DMS79 treated with DMSO at 0.1 percent for 48 hours (cell line): ENCODE measurements at places on chromosomes 3 and 15.
A peak's percentile ranks its signal among the peaks of the same experiment; 100 is the strongest.

GRCh38 chr15:100783291-100783690 lies 96.3 kb upstream of the ALDH1A3 start:
- no peak for DNase-seq

DNA sequence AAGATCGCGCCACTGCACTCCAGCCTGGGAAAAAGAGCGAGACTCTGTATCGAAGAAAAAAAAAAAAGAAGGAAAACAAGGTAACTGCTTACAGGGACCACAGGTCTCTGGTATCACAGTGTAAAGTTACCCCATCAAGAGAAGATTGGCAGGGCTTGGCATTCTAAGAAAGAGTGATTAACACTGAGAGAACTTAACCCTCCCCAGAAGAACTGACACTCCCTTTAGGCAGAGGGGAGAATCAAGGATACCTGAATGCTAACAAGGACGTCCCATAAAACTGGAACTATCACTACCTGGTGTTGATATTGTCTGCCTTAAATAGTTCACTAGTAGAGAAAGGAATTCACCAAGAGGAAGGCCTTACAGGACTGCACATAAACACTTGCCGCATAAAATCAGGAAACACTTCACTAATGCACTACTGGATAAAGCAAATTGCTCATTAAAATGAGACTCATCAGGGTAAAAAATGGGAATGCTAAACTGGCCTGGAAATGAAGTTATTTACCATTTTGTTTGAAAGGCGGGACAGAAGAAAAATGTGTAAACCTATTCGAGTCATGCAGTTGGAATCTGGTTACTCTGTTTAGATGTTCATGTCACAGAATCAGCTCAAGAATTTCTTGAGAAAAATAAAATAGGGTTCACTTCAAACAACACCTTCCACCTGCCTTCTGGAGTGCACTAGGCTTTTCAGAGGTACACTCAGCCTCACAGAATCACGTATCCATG lies 121.6 kb downstream of the FOXP1 start:
- DNase-seq, result no peak

DNA sequence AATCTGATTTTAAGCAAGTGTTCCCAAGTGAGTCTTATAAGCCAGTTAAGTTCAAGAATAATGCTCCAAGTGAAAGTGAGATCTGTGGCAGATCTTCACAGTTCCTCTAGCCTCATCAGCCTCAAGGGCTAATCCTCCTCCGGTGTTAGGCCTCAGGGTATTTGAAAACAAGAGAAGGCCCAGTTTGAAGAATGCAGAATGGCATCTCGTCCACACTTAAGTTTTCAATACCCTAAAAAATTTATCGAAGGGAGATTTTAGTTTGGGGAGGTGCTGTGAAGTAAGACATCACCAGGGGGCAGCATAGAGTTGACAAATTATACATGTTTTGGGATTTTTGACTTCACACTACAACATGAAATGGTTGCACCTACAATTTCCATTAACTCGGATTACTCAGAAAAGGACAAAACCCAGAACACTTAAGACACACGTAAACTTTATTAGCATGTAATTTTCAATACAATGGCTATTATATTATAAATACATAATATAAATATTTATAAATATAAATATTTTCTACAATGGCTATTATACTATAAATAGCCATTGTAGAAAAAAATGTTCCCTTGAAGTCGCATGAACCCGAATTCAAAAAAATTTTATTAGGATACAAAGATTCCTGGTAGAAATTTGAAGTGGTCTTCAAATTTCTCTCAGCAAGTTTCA lies 2.3 kb upstream of the TMEM266 start:
- peak; percentile 1 for DNase-seq

DNA sequence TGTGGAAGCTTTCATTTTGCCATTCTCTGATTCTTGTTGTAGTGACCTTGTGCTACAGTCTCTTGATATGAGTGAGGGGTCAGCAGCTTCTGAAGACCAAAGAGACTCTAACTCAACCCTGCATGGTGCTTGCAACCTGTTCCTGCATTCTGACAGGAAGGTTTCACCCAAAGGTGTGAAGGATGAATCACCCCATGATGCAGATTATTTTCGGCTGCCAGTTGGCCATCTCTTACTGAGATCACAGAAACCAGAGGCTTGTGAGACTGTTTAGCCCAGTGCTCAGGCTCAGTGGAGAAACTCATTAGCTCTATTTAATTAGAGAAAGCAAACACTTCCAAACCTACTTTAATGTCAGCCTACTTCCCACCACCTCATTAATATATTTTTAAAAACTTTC lies 29.2 kb upstream of the TPRG1 start:
- peak; percentile 16 for DNase-seq

DNA sequence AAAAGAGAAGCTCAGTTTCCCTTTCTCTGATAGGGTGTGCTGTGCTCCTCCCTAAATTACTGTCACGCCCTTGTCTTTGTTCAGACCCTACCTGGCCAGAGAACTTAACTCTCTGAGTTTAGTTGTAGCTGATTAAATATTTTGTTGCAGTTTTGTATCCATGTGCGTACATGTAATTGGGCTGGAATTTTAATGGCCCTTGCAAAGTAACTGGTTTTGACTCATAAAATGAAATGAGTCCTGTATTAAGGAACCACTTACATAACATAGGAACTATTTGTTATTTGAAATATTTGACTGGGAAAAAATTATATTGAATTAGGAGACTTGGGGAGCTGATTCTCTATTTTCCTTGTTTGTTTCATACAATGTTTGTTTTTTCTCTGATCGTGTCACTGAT lies 80.2 kb downstream of the LRRK1 start:
- DNase-seq, result no peak

- no peak for DNase-seq
Observed at GRCh38 chr3:120394347-120394746, 45.2 kb upstream of the LRRC58 start.

- no peak for DNase-seq
Observed at GRCh38 chr15:79016527-79017170, 71.8 kb upstream of the CTSH start.

DNA sequence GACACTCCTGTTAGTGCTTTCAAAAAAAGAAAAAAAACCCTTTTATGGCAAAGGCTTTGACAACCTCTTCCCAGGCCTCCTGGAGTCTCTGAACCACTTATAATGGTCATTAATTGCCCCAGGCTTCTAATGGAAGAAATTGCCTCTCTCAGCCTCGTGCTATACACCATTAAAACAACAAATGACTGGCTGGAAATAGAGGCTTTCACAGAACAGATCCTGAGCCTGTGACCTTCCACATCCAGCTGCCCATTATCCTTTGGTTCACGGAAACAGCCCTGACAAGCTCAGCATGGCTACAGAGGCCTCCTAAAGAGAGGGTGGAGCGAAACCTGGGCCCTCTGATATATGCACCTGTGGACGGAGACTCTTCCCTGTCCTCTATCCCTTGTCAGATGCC lies 26.8 kb upstream of the MKRN3 start:
- DNase-seq, result peak; percentile 1

DNA sequence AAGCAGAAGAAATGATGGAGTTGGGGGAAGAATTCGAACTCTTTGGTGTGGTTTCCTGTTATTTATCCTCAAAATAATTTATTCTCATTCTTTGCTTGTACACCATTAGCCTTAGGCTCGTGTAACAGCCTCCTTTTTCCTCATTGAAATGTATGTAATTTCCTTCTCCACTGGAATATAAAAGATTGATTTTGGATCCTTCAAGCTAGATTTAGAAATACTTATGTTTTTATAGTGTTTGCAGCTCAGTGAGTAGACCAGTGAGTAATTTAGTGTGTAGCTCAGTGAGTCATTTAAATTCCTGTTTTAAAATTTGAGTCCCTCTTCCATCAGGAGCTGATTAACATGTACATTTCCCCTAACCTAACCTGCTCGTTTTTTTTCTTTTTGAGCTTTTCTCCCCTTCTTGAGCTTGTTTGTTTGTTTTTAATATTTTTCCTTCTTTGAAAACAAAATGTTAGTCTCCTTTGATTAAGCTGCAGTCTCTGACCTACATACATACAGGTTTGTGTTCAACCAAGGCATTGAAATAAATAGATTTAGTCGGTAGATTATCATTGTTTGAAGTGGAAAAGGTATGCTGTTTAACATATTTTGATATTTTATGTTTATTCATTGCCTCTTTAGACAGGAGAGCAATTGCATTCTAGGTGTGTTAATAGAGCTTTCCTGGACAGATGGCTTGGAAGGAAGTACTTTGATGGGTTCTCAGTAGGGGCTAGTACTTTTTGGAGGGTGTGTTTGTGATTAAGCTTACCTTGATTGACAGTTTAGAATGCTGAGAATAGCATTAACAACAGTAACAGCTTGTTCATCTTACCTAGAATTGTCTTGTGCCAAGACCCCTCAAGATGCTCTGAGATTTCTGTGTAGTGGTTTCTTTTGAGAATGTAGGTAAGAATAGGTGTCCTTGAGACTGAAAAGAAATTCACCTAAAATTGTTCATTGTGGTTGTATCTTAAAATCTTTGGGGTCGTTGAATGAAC lies 5.9 kb downstream of the USP3 start:
- DNase-seq, result no peak

- DNase-seq, result no peak
Observed at GRCh38 chr15:76150513-76150912, 90.7 kb downstream of the TMEM266 start.

DNA sequence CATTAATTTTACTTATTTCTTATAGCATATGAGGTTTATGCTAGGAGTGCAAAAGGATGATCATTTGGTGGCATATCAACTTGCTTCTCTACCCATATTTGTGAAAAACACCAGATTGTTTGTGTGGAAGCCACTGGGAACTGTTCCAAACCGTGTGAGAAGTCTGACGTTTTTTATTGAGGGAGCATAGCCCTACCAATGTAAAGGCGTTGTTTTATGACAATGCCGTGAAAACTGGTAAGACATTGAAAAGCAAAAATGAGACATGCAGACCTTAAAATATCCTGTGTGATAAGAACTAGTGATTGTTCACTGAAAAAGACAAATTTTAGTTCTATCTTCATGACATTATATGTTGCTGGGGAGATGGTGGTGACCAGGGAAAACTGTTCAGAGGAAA lies 87.8 kb downstream of the CHL1 start:
- DNase-seq, result no peak

DNA sequence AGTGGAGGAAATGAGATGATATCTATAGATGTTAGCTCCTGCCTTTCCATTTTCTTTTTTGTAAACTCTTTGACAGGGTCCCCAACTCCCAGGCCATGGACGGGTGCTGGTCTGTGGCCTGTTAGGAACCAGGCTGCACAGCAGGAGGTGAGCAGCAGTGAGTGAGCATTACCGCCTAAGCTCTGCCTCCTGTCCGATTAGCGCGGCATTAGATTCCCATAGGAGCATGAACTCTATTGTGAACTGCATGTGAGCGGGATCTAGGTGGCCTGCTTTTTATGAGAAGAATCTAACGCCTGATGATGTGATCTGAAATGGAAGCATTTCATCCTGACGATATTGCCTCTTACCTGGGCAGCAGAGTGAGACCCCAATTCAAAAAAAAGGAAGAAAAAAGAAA lies 56.8 kb upstream of the CHD2 start:
- DNase-seq, result no peak

- DNase-seq, result no peak
Observed at GRCh38 chr3:133058243-133058642, 20.1 kb downstream of the TMEM108 start.

DNA sequence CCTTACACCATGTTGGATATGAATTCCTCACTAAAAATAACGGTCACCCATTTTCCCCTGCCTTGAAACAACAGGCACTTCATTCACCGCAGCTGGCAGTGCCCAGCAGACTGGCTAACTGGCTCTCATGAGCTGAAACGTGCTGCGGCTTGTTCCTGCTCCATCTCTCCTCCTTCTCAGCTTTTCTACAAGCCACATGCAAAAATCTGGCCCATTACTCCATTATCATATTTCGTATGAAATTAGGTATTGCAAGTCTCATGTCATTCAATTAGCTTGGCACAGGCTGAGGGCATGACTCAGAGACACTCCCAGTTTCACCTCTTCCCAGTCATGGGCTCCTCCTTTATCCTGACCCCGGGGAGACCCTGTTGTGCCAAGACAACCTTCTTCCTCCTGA lies 60.0 kb downstream of the MAGEF1 start:
- DNase-seq, result peak; percentile 63

GRCh38 chr3:24830230-24831152 lies 335.8 kb upstream of the THRB start:
- peak; percentile 13 for DNase-seq

GRCh38 chr15:39434163-39434562 lies 146.7 kb upstream of the THBS1 start:
- DNase-seq, result no peak

DNA sequence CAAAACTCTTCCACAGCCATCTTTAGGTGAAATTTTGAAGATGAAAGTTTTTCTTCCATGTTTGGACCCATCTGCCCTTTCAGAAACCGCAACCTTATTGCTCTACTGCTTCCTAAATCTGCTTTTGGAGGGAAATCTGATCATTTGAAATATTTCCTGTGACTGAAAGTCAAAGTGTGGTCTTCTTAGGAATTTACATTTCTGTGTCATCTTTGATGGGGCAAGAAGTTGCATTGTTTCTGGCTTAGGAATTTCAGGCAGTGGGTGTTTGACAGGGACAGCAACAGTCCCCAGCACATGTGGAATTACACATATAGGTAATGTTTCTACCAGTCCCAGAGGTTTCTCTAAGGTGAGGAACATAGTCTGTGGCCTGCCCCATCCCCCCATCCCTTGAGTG lies 5.3 kb upstream of the TYRO3 start:
- DNase-seq, result no peak

GRCh38 chr3:65945953-65946352 lies 92.8 kb downstream of the MAGI1 start:
- no peak for DNase-seq

- DNase-seq, result no peak
Observed at GRCh38 chr3:31815631-31816440, 165.2 kb downstream of the OSBPL10 start.

DNA sequence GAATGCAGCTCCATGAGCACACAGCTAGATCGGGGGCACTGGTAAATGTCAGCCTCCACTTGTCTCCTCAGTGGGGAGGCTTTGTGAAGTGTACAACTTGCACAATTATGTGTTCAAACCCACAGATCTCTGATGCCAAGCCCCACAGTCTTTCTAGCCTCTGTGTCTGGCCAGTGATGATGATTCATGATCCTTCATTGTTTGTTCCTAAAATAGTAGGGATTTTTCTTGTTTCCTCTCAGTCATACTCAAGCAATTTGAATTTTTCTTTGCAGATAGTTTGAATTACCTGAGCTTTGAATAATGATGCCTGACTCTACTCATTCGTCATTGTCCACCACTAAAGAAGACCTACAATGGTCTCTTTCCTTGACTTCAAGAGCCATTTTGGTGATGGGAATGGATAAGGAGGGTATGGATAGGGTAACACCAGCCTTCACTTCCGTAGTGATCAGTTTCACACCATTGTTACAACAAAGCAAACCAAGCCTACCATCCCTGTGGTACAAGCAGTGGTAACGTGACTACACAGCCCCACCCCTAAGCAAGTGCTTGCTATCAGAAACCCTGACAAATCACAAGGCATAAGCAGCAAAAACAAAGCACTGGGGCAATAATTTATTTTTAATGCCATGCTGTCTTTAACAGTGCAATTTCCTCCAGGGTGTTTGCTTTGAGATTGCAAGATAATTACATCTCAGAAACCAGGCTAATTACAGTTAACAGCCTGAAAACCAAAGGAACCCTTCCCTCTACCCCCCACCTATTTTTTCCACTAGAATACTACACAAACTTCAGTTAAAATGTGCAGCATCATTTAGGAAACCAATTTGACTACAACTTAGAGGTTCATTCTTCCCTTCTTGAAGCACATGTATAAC lies 114.1 kb upstream of the PPP2R3A start:
- DNase-seq, result no peak

- DNase-seq, result no peak
Observed at GRCh38 chr3:44265815-44266214, 24.1 kb downstream of the TOPAZ1 start.
